ENCODE measurements at places on chromosomes 4 and X.

GRCh38 chr4:136124251-136124745, 1408.0 kb downstream of the PCDH18 start:
- DNase-seq, result no peak

GRCh38 chr4:162268911-162269310, 105.1 kb upstream of the FSTL5 start:
- DNase-seq, result no peak

- DNase-seq, result no peak
Measured at GRCh38 chrX:45771114-45771513, 570.4 kb upstream of the DIPK2B start.

GRCh38 chr4:113761620-113762185, at the start of gene CAMK2D:
Gene CAMK2D (minus strand): TSS chr4:113761738. CDS start chr4:113761068, 670 bp downstream.
- DNase-seq, result peak; percentile 76

- DNase-seq, result no peak
Measured at GRCh38 chr4:139940600-139940999, 213.4 kb downstream of the MAML3 start.

DNA sequence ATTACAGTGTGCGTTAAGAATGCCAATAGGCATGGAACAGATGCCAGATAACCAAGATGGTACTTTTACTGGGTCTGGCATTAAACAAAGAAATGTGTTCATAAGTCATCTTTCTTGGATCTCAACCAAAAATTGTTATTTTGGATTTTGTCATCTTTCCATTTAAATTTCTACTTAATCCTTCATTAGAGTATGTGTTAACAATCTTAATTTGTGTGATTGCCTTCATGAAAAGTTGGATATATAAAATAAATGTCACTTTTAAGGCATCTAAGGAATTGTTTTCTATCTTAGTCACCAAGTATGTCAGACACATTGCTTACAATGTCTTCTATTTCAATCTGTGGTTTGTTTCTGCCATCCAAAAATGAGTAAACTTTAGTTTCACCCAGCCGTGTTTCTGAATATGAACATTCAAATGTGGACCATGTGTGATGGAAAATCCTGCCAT, 87.5 kb downstream of the PALLD start:
- DNase-seq, result no peak
